ENCODE measurements at places on chromosomes 2 and 18. TPM values are rescaled to one million over a fixed set of nuclear protein-coding genes. Genes with fewer than 3 reads are reported as not detected.

- DNase-seq = no peak
- no peak overlapping the region for H3K27ac ChIP-seq
- no peaks in the 10 kb centered on the region for H3K36me3 ChIP-seq
- H3K4me3 ChIP-seq = no peak overlapping the region
- H3K27me3 ChIP-seq = peaks cover 49% of the 10 kb centered on the region
- H3K4me1 ChIP-seq = no peaks in the 10 kb centered on the region
Measured at GRCh38 chr2:120379916-120380893, 34.3 kb downstream of the INHBB start.

The ACTG2 gene
- polyA plus RNA-seq = 44.1 TPM

- H3K27ac ChIP-seq = no peak overlapping the region
- H3K36me3 ChIP-seq = no peaks in the 10 kb centered on the region
- no peaks in the 10 kb centered on the region for H3K27me3 ChIP-seq
- DNase-seq = no peak
- H3K4me1 ChIP-seq = no peaks in the 10 kb centered on the region
Measured at GRCh38 chr2:8636721-8637636, 44.9 kb upstream of the ID2 start.

DNA sequence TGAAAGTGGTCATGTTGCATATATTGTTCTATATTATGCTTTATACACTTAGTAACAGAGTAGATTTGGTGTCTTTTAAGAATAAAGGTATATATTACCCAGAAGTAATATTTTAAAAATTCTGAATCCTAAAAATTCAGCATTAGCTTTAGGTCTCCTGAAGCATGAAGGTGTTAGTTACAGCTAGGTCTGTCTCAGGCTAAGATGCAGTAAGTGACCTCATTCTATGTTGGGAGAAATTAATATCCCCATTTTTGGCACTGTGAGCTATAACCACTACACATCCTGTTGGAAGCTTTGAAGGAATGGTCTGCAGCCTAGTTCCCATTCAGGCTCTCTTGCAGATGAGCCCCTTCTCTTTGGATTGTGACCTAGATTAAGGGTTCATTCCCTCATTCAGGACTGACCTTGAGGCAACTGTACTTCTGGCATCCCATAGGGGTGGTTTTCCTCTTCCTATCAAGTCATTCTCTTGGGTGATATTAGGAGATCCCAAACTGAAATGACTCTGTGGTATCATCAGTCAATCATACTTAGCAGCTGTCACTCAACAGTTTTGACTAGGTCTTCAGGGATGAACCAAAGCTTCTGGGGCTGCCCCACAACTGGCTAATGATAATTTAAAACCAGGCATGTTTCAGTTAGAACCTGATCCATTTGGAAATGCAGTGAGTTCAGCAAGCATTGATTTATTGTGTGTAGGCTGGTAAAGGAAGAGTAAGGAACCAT, 117.7 kb downstream of the GPD2 start:
- no peak overlapping the region for H3K27ac ChIP-seq
- H3K36me3 ChIP-seq = no peaks in the 10 kb centered on the region
- no peak for DNase-seq
- no peak overlapping the region for H3K4me3 ChIP-seq
- no peaks in the 10 kb centered on the region for H3K27me3 ChIP-seq

The C2orf15 gene
- not detected for polyA plus RNA-seq

GRCh38 chr2:88303865-88304264, 133.7 kb downstream of the THNSL2 start:
- H3K27ac ChIP-seq = no peak overlapping the region
- H3K27me3 ChIP-seq = no peaks in the 10 kb centered on the region
- no peaks in the 10 kb centered on the region for H3K36me3 ChIP-seq
- no peaks in the 10 kb centered on the region for H3K4me1 ChIP-seq
- DNase-seq = no peak

The LCT gene
- not detected for polyA plus RNA-seq

- no peak overlapping the region for H3K4me3 ChIP-seq
- peaks cover 25% of the 10 kb centered on the region for H3K36me3 ChIP-seq
- H3K27me3 ChIP-seq = no peaks in the 10 kb centered on the region
Measured at GRCh38 chr18:42086288-42086687, 131.3 kb downstream of the PIK3C3 start.

DNA sequence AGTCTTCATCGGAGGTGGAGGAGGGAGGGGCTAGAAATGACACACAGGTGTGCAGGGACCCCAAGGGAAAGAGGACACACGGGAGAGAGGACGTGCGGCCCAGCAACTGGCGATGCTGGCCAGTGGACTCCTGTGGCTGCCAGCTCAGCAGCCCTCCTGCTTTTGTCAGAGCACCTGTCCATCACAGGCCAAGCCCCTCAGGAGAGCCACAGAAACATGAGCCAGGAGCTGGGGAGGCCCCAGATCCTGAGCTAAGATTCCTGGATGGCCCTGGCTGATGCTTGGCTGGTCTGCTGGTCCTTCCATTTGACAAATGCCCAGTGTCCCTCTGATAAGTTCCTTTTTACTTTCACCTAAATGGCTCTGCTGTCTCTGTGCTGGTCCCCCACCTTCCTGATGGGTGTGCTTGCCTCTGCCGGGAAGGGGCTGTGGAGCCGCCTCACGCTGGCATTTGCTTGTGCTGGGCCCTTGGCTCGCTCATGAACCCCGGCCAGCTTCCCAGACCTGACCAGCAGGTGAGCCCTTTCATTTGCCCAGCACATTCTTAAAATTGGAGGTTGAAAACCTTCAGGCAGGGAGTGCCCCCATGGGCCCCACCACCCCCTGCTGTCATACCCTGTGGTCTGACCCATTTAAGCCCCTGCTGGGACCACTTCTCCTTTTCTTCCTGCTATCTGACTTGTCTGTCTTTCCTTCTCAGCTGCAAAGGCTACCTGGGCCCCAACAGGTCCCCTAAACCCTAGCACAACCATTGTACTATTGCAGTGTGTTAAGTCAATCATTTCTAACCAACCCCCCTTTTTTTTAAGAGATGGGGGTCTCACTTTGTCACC, 37.3 kb downstream of the CYP27C1 start:
- DNase-seq = no peak
- H3K4me3 ChIP-seq = no peak overlapping the region
- H3K4me1 ChIP-seq = no peaks in the 10 kb centered on the region
- H3K27me3 ChIP-seq = peaks cover 18% of the 10 kb centered on the region
- no peaks in the 10 kb centered on the region for H3K36me3 ChIP-seq

The FOXI3 gene
- not detected for polyA plus RNA-seq

The CCBE1 gene
- polyA plus RNA-seq = 0.83 TPM

- no peak overlapping the region for H3K27ac ChIP-seq
- no peaks in the 10 kb centered on the region for H3K36me3 ChIP-seq
- DNase-seq = no peak
- H3K27me3 ChIP-seq = no peaks in the 10 kb centered on the region
- no peak overlapping the region for H3K4me3 ChIP-seq
Measured at GRCh38 chr2:232993231-232993821, 19.7 kb downstream of the NGEF start.

The DCTN1 gene
- 168 TPM for polyA plus RNA-seq

DNA sequence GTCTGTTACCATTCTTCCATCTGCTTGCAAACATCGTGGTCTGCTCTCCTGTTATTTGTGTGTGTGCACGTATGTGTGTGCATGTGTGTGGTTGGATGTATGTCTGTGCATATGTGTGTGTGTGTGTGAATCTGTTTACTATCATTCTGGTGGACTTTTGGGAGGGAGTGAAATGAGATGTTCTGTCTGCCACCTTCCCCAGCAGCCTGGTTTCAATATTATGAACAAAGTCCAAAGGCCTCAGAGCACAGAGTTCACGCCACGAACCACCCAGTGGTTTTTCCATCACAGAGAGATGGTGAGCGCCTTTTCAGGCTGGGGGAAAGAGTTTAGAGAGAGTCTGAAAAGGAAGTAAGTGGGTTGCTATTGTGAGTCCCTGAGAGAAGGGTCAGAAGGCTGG, 67.1 kb upstream of the YWHAQ start:
- H3K36me3 ChIP-seq = no peaks in the 10 kb centered on the region
- no peaks in the 10 kb centered on the region for H3K27me3 ChIP-seq
- no peak overlapping the region for H3K27ac ChIP-seq
- no peak for DNase-seq

DNA sequence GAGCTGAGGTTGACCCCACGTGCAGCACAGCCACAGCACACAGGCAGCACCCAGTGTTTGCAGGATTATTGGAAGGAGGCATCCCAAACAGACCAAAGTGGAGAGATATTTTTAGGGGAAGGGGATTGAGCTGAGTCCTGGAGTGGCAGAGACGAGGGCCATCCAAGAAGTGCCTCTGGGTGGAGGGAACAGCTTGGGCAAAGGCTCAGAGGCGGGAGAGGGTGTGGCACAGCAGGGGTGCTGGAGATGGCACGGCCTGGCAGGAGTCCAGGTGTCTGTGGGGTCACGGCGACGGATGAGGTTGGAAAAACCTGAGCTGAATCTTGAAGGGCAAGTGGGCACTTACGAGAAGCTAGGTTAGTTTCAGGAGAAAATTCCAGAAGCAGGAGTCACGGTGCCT, 60.6 kb downstream of the INHBB start:
- H3K36me3 ChIP-seq = no peaks in the 10 kb centered on the region
- H3K4me1 ChIP-seq = no peaks in the 10 kb centered on the region
- no peak overlapping the region for H3K27ac ChIP-seq
- no peaks in the 10 kb centered on the region for H3K27me3 ChIP-seq
- no peak for DNase-seq
- H3K4me3 ChIP-seq = no peak overlapping the region

- H3K36me3 ChIP-seq = no peaks in the 10 kb centered on the region
- no peaks in the 10 kb centered on the region for H3K4me1 ChIP-seq
- H3K27me3 ChIP-seq = no peaks in the 10 kb centered on the region
- H3K27ac ChIP-seq = no peak overlapping the region
Measured at GRCh38 chr2:108396845-108397244, 19.1 kb downstream of the SULT1C4 start.

The COL3A1 gene
- 173 TPM for polyA plus RNA-seq

The METTL8 gene
- 3.8 TPM for polyA plus RNA-seq

DNA sequence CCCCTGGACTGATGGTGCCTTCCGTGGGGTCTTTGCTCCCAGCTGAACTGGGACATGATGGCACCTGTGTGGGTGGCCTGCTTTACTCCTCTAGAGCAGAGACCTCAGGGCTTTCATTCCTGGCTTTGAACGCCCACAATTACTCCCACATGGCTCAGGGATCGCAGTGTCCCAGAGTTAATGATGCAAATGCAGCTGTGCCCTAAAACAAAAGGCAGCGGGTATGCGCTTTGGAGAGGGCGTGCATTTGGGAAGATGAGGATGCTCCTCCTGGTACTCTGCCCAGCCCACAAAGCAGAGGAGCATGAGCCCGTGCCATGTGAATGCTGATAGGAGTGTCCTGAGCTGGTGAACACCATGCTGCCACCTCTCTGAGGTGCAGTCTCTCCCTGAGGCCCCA, 173.4 kb downstream of the FHOD3 start:
- no peaks in the 10 kb centered on the region for H3K27me3 ChIP-seq
- no peaks in the 10 kb centered on the region for H3K36me3 ChIP-seq
- H3K4me1 ChIP-seq = peaks cover 52% of the 10 kb centered on the region
- no peak overlapping the region for H3K4me3 ChIP-seq
- no peak for DNase-seq

DNA sequence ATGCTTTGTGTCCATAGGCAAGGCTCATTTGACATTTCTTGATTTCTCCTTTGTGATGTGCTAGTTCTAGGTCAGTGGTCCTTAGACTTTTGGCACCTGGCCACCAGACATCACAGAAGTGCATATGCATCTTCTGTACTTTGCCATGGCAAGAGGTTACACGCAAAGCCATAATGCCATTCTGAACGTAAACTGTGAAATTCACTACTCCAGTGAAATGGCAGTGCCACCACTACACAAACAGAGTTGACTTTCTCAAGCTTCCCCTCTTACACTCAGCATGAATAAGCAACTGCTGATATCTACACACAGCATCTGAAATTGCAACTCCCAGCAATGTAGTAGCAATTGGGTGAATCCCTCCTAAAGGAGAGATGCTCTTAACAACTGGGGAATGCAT, 729.3 kb downstream of the DPP10 start:
- DNase-seq = no peak
- H3K27me3 ChIP-seq = no peaks in the 10 kb centered on the region
- no peaks in the 10 kb centered on the region for H3K36me3 ChIP-seq
- no peaks in the 10 kb centered on the region for H3K4me1 ChIP-seq
- no peak overlapping the region for H3K4me3 ChIP-seq
- no peak overlapping the region for H3K27ac ChIP-seq

- DNase-seq = no peak
- H3K4me1 ChIP-seq = no peaks in the 10 kb centered on the region
- H3K27me3 ChIP-seq = no peaks in the 10 kb centered on the region
- H3K27ac ChIP-seq = no peak overlapping the region
Measured at GRCh38 chr2:139360654-139361053, 580.5 kb upstream of the NXPH2 start.

DNA sequence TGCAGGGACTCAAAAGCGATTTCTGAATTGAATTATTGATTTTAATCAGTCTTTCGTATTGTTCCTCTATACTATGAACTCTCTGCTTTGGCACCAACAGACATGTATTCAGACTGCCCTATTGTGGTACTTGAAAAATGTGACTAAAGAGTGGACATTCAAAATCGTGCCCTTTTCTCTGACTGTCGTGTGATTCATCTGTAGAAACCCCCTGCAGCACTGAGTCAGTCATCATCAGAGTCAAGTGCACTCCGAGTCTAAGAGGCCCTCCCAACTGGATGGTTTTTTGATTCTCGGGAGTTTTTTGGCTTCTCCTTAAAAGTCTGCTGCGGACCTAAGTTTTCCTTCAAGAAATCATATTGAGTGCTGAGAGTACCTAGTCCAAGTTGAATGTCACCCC, 96.4 kb upstream of the FOSL2 start:
- no peaks in the 10 kb centered on the region for H3K27me3 ChIP-seq
- H3K27ac ChIP-seq = no peak overlapping the region
- no peak overlapping the region for H3K4me3 ChIP-seq
- no peak for DNase-seq

The MEP1B gene
- polyA plus RNA-seq = not detected

GRCh38 chr18:9215221-9215933, 78.8 kb downstream of the ANKRD12 start:
- no peak for DNase-seq
- peaks cover 4% of the 10 kb centered on the region for H3K4me1 ChIP-seq
- H3K27me3 ChIP-seq = no peaks in the 10 kb centered on the region
- no peak overlapping the region for H3K27ac ChIP-seq
- no peak overlapping the region for H3K4me3 ChIP-seq

The RAB31 gene
- 4.5 TPM for polyA plus RNA-seq
